ENCODE measurements at places on chromosomes 12 and 14.

DNA sequence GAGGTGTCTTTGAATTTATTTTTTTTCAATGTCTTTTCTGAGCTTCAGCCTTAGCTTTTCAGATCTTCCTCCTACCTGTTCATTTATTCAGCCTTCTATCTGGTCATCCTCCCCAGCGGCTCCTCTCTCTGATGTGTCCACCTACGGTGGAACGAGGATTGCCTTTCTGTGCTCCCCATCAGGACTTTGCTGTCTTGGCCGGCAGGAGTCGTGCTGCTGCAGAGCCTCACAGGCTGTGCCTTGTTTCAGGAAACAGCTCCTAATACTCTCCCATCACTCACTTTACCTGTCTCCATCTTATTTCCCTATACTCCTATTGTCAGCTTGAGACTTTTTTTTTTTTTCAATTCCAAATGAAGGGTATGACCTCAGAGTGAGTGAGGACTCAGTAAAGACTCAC lies 76.9 kb downstream of the KICS2 start:
- no peak for DNase-seq

DNA sequence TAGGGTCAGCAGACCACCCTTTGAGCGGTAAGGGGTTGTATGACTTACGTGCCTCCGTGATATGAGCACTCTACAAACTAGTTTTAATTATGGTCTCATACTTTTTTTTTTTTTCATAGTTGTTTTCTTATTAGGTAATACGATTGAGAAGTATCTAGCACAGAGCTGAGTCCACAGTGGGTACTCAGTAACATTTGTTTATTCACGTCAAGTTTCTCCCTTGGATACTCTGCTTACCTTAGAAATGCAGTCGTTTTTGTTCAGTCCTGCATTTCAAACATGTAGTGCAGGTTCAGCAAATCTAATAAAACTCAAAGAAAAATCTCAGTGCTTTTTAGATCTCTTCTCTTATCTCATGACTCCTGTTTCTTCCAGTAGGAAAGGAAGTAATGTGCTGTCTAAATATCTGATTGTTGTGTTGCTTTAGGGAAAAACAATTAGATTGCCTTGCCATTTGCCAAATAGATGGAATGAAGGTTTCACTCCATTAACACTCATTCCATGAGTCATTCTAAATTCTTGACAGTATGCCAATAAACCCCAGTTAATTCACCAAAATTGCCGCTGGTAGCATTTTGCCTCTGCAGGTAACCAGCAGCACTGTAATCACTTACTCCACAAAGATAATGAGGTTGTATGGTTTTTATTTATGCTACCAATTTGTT lies 118.9 kb downstream of the PTCSC3 start:
- DNase-seq: no peak

DNA sequence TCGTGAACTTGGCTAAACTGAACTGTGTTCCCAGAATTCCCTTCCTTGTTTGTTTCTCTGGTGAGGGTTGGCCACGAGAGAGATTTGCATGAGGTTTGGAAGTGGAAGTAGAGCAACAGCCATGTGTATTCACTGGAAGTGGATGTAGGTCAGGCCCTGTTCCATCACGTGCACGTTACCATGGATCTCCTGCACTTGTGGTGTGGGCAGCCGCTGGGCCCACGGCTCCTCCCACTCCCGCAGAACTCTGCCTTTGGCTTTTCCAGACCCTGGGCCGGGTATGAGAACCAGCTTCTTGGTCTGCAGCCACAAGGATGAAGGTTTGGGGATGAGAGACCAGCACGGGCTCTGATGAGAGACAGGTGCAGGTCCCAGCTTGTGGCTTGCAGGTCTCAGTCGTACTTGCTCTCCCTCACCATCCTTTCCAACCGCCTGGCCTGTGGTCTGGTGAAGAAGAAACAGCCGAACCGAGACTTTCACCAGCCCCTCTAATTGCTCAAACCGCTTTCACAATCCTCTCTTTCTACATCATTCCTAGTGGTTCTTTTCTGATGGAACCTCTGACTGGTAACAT lies 94.9 kb downstream of the DUSP16 start:
- no peak for DNase-seq

DNA sequence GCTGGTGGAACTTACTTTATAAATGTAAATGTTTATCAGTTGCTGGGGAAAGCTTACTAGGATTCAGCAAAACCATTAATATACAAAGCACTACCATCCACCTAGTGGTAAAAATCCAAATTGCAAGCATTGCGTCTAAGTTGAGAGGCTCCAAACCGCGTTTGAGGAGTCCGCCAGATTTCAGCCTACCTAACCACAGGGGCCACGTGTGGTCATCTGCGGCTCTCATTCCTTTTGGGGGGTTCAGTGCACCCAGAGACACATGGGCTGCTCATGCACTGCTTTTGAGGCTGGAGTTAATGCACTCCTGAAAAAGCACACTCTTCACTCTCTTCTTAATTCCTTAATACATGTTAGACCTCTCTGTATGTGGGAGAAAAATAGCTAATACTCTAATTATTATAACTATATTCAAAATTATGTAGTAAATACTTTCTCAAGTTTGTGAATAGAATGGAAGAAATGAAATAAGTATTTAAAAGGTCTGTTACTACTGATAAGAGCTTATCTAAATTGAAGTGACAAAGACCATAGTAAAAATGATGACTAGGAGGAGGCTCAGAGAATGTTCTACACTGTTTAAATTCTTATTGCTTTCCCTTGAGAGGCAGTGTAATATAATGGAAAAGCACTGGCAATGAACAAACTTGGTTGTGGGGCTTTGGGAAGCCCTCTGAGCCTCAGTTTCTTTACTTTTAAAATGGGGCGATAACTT lies 41.4 kb upstream of the MANSC4 start:
- peak; percentile 21 for DNase-seq

GRCh38 chr12:114888448-114888847 lies 204.5 kb upstream of the TBX3 start:
- DNase-seq: no peak

GRCh38 chr12:79617696-79618095 lies 73.1 kb downstream of the PAWR start:
- no peak for DNase-seq

DNA sequence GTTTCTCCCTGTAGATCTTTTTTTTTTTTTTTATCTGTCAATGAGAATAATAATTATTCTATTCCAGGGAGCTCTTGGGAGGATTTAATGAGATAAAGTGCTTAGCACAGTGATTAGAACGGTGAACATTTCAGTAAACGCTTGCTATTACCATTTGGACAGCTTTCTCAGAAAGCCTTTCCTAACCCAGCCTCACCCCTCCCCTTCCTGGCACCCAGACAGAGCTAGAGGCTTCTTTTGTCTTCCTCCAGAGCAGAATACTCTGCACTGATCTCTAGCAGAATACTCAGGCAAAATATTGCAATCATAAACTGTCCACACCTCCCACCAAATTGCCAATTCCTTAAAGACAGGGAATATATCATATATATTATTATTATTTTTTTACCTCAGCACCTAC lies 66.6 kb downstream of the ERGIC2 start:
- no peak for DNase-seq

- no peak for DNase-seq
Observed at GRCh38 chr12:44654646-44655639, 221.2 kb downstream of the NELL2 start.

DNA sequence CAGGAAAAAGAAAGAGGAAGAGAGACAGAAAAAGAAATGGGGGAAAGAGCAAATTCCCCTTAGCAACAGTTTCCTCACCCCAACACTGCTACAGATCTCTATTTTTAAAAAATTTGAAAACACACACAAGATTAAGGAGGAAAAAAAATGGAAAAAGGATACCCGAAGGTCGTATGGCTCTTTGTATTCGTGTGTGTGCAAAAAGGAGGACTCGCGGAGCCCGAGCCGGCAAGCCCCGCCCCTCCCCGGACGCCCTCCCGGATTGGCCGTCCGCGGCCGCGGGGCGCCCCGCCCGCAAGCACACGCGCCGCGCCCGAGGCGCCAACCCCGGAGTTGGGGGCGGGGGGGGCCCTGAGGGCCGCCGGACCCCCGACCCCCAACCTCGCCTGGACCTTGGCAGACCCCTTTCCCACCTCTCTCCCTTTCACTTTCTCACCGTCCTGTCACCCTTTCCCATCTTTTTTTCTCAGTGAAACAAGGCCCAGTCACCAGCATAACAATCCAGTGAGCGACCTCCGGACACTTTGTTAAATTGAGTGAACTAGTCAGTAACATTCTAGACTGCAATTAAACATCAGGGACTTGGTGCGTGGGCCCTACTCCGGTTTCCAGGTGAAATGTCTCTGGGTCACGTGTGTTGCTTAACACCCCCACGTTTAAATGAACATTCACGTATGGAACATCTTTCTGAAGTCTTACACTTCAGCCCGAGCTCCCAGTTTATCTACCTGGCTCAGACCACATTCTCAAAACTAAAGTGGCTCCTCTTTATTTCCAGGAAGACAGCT lies at the start of gene C14orf93:
TSS of gene C14orf93 (minus strand) at position 205 of the 788 bp plus-strand sequence. CDS start 11,120 bp downstream, outside the sequence.
- peak; percentile 80 for DNase-seq

DNA sequence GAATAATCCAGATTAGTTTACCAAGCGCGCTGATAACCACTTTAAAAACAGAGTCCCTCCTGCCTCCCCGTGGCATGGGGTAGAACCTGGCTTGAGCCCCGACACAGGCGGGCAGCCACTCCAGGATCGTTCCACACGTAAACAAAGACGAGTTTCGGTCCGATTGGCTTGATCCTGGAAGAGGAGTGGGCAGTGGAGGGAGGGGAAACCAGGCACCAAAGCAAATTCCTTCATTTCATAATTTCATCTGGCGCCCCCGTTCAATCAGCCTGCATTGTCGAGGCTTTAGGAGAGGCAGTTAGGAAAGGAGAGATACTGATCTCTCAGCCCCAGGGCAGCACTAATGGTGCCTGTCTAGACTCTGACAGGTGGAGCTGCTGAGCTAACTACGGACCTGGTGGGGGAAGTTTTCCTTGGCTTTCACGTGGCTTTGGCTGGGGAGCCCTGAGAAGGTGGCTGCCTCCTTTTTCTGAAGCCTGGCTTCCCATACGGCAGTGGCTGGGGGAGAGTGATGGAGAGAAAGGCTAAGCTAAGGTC lies 751 bp upstream of the GPRC5A start:
- peak; percentile 67 for DNase-seq

DNA sequence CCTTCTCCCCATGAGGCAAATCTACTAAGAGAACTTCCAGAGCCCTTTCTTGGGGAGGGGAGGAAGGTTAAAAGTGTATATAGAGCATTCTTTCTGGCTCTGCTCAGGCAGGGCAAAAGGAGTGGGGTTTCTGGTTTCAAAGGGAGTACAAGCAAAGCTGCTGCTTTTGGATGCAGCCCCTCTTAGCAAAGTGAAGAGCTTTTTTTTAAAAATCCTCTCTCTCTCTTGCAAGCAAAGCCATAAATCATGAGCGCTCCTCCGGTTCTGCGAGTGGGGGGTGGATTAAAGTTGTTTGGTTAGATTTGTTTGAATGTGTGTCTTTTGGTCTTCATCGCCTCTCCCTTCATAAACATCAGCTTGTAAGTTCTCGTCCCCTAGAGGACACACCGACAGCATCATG lies 546.6 kb upstream of the TBX3 start:
- DNase-seq: no peak

DNA sequence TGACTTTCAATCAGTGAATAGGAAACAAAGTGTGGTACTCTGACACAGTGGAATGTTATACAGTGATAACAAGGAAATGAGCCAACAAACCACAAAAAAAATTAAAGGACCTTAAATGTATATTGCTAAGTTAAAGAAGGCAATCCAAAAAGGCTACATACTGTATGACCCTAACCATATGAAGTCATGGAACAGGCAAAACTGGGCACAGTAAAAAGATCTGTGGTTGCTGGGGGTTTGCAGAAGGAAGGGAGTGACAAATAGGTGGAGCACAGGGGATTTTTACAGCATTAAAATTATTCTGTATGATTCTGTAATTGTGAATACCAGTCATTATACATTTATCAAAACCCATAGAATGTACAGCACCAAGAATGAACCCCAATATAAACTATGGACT lies 112.6 kb downstream of the KCNC2 start:
- DNase-seq: no peak

DNA sequence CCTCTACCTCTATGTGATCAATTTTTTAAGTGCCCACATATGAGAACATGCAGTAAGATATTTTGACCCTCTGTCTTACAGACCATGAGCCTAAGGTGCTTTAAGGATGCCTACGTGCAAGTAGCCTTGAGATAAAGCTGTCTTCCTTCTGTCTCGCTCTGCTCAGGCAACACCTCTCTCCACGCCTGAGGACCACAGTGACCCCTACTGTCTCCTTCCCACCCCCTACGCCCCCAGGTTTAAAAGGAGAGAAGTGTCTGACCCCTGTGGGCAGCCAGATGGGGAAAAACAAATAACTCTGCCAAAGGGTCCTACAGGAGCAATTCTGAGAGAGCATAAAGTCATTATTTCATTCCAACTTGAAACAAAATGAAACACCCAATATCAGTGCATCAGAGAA lies 286.4 kb upstream of the TMEM132C start:
- DNase-seq: no peak

GRCh38 chr12:104929368-104929767 lies 28.7 kb downstream of the SLC41A2 start:
- no peak for DNase-seq

DNA sequence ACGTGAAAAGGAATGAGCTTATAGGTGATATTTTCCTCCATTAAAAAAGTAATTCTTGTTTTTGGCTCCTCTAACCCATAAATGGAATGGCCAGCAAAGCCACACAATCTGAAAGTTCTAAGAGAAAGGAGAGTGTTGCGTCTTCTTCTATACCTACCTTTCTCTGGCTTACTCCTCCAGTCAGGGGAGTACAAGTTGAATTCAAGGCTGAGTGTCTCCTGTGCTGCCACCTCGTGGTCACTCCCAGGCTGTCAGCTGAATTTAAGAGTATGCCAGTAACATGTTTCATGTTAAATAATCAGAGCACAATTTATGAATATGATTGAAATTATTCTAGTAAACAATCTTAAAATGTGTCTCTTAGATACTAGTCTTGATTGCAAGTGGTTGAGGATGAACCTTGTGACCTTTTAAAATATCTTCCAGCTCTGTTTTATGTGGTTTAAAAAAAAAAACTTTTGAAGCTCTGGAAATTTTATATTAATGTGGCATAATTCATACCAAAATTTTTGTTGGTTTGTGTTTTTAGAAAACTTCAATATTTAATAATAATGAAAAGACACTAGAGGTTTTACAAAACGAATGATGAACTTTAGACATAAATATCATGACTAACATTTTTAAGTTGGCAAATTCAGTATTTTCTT lies 31.7 kb downstream of the PTHLH start:
- peak; percentile 54 for DNase-seq

- DNase-seq: no peak
Observed at GRCh38 chr12:113051759-113052158, 4.8 kb upstream of the DTX1 start.

DNA sequence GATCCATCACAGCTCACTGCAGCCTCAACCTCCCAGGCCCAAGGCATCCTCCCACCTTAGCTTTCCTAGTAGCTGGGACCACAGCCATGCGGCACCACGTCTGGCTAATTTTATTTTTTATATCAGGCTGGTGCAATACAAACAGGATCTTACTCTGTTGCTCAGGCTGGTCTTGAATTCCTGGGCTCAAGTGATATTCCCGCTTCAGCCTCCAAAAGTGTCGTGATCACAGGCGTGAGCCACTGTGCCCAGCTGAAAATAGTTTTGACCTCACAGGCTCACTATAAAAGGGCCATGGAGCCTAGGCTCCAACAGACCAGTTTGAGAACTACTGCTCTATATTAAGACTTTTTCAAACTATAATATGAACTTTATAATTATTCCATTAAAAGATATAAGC lies 37.3 kb downstream of the SNX6 start:
- DNase-seq: no peak

GRCh38 chr12:92080911-92081285 lies 64.7 kb downstream of the BTG1 start:
- DNase-seq: no peak

- DNase-seq: no peak
Observed at GRCh38 chr14:31449971-31450610, 7.2 kb downstream of the DTD2 start.
